ENCODE measurements at places on chromosomes 4 and X. TPM values are rescaled to one million over a fixed set of nuclear protein-coding genes. Genes with fewer than 3 reads are reported as not detected.

Gene PRSS12
- total RNA-seq = not detected

Gene CBR4
- 25.9 TPM for total RNA-seq

Gene UGT2A1
- not detected for total RNA-seq

Gene FATE1
- total RNA-seq = not detected

Gene PAGE4
- not detected for total RNA-seq

Gene CXCL6
- not detected for total RNA-seq

Gene ANOS1
- total RNA-seq = 5.0 TPM

Gene PLAC1
- not detected for total RNA-seq

Gene ARHGEF38
- not detected for total RNA-seq

Gene GUCY1A1
- 43.0 TPM for total RNA-seq

Gene NUP62CL
- 1.1 TPM for total RNA-seq

All from left ventricle myocardium inferior (tissue), 1 donor.